ENCODE measurements at places on chromosomes 3 and 15.

DNA sequence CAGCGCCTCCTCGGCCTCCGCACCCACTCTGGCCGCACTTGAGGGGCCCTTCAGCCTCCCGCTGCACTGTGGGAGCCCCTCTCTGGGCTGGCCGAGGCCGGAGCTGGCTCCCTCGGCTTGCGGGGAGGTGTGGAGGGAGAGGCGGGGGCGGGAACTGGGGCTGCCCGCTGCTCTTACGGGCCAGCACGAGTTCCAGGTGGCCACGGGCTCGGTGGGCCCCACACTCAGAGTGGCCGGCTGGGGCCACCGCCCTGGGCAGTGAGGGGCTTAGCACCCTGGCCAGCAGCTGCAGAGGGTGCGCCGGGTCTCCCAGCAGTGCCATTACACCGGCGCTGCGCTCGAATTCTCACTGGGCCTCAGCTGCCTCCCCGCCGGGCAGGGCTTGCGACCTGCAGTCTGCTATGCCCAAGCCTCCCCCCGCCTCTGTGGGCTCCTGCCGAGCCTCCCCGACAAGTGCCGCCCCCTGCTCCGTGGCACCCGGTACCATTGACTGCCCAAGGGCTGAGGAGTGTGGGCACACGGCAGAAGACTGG is 167.1 kb upstream of the PLSCR5 start:
- DNase-seq, result no peak

GRCh38 chr3:99907959-99908544 is 90.4 kb downstream of the CMSS1 start:
- DNase-seq, result no peak

DNA sequence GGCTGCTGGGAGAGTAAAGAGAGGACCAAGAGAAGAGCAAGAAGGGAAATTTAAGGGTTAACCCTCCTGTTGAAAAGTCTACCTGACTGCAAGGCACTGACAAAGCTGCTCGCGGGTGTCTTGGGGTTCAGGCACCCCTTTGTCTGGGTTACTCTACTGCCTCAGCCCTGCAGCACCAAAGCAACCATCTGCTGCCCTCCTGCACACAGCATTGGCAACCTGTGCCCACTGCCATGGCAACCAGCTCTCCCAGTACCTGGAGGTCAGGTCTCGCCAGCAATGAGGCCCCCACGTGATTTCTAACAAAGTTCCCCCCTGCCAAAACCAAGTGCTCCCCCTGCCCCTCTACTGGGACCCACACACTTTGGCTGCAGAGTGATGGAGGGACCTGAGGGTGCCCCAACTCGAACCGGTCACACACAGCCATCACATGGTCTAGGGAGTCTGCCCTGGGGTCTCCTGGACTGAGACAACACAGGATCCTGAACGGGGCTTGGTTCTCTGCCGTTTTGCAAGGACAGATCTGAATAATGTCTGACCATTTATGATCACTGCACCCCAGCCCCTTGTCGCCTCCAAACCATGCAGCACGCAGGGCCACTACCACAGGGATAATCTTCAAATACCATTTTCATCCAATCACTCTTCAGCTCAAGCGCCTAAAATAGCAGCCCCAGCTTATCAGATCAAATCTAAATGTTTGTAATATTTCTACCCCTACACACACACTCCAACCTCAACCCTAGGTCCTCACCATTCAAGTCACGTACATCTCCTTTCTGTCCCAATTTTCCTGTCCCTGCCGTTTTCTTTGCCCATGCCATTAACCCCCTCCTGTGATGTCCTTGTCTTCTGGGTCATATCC is 50.7 kb downstream of the ADCY5 start:
- DNase-seq, result no peak

GRCh38 chr3:138401834-138402233 is 32.6 kb upstream of the ESYT3 start:
- no peak for DNase-seq

GRCh38 chr3:171001957-171002694 is 24.4 kb downstream of the SLC2A2 start:
- DNase-seq, result no peak

GRCh38 chr3:1348547-1348946 is 255.7 kb downstream of the CNTN6 start:
- DNase-seq, result no peak

DNA sequence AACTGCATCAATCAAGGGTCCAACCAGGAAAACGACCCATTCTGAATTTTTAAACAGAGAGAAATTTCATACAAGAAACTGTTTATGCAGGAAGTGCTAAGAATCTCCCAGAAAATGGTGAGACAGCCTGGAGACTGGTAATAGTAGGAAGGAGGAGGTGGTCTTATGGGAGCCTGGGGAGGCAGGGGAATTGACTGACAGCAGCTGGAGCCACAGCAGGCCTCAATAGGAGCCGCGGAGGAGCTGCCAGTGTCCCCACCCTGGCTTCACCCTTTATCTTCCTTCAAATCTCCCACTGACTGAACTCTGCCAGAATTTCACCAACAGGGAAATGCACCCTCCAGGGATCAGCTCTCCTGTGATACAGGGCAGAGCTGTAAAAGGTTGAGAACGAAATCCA is 7.5 kb upstream of the C3orf80 start:
- DNase-seq, result no peak

- DNase-seq, result no peak
Measured at GRCh38 chr15:64048781-64049460, 2.6 kb upstream of the DAPK2 start.

GRCh38 chr15:58453931-58454793 is 22.4 kb downstream of the LIPC start:
- DNase-seq, result no peak

GRCh38 chr3:197355713-197356112 is 57.3 kb upstream of the DLG1 start:
- DNase-seq, result no peak

DNA sequence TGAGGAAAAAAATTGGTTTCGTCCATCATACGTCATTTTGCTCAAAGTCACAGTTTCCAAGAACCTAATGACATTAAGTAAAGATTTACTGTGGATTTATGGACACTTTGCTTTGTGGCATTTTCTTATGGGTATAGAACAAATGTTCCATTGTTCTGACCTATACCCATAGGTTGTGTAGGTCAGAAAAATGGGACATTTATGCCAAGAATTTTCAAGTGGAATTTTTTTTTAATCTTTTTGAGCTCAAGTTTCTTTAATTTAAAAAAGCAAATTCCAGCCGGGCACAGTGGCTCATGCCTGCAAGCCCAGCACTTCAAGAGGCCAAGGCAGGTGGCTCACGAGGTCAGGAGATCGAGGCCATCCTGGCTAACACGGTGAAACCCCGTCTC is 187.5 kb upstream of the TPM1 start:
- DNase-seq, result no peak

DNA sequence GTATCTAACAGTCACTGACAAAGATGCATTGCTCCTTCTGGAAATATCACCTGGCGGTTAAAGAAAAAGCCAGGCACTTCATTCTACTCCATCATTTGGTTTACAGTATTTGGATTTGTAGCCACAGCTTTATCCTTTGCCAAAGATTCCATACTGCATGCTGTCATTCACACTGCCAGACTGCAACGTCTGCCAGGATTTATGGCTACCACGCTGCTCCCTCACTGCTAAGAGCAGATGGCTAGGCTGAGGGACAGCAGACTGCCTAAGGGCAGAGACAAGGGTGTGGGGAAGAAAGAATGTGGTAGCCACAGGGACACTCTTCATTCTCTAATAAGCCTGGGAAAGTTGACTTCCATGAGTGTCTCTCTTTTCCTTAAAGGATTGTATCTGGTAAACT is 1047.0 kb downstream of the TUSC7 start:
- DNase-seq, result no peak

DNA sequence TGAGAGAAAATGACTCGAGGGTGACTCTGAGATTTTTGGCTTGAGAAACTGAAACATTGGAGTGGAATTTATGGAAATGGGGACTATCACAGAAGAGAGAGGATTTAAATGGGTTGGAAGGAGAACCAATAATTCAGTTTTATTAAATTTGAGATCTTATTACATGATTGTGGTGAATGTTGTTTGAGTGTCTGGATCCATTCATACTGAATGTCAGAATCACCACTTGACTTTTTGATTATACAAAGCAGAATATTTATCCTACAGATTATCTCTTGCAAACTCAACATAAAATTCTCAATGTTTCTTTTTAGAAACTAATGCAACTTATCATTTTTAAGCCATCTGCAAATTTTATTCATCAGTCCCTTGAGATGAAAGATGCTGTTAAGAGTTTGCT is 332.8 kb downstream of the CNTN3 start:
- DNase-seq, result no peak

- DNase-seq, result no peak
Measured at GRCh38 chr15:41917767-41918430, 24.0 kb upstream of the SPTBN5 start.

DNA sequence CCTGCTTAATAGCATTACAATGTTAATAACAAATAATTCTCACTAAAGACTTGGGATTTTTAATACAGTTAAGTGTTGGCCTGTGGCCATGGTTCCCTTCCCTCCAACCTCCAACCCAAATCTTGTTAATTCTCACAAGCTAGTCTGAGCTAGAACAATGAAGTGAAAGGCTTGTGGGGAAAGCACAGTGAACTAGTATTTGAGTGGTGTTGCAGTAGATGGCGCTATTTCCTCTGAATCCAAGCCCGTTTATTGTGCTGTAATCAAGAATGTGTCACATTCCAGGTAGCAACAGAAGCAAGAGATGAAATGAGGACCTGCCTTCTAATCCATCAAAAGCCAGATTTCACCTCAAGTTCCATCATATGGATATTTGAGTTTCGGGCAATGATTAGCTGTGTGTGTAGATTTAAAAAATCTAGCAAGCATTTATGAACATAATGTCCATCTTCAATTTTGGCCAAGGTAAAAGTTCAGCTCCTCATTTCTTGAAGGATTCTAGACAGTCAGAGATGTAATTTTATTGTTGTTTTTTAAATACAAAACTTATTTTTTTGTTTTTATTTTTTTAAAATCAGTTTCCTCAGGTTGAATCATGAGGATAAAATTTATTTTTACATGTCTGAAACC is 160.7 kb downstream of the SQOR start:
- DNase-seq, result no peak

DNA sequence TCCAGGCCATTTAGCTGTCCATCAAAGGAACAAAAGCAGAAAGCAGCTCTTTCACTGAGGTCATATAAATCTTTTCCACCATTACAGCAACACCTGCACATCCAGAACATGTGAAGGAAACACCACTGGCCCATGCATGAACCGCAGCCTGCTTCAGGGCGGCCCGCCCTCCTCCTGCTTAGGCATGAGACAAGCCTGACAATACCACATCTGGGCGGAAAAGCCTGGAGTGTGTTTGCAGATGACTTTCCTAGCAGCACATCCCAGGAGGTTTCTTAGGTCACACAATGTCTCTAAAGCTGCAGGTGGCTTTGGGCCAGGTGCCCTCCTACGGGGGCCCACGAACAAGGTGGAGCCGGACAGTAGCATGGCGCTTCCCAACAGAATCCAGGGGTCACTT is 19.6 kb downstream of the CYFIP1 start:
- DNase-seq, result no peak

DNA sequence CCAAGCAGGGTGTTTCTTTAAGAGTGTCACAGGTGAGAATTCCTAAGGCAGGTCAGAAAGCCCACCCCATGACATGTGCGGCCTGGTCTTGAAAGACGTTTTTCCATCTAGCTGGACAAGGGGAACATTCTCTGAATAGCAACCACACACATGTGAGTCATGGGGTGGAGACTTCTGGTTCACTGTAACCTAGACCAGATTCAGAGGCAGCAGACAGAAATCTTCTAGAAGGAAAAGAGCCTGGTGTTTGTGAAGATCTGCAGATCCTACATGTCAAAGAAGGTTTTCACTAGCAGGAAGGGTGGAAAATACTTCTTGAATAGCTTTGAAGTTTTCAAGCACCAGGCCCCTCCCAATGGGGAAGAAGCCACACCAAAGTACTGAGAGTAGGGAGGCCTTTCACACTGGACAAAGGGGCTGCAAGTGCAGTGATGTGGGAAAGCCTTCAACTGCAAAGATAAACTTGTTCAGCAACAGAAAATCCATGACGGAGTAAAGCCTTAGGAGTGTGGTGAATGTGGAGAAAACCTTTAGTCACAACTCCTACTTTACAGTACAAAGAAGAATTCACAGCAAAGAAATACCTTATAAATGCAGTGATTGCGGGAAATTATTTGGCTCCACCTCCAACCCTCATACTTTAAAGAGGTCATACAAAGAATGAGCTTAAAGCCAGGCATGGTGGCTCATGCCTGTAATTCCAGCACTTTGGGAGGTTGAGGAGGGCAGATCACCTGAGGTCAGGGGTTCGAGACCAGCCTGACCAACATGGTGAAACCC is 17.6 kb downstream of the ADAM10 start:
- DNase-seq, result no peak

DNA sequence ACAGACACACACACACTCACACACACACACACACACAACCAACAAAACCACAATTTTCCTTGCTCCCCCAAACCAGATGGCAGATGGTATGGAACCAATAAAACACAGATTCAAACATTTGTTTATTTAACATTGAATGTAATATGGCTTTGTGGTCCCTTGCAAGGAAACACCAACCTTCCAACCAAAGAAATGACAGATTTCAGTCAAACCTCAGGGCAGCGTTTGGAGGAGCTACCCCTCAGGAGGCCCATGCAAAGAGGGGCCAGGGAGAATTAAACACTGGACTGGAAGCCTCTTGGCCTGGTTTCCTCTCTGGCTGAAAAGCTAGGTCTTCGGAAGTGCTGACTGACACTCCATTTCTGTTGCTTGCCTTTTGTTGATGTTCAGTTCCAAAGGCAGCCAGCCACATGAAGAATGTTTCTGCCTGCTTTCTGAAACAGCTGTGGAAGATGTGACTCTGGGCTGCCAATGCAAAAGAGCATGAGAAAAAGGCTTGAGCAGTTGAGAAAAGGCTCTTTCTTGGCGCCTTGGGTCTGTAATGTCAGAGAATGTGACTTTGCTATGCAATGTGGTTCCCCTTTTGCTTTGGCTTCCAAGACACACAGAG is 296.1 kb downstream of the RPLP1 start:
- no peak for DNase-seq

DNA sequence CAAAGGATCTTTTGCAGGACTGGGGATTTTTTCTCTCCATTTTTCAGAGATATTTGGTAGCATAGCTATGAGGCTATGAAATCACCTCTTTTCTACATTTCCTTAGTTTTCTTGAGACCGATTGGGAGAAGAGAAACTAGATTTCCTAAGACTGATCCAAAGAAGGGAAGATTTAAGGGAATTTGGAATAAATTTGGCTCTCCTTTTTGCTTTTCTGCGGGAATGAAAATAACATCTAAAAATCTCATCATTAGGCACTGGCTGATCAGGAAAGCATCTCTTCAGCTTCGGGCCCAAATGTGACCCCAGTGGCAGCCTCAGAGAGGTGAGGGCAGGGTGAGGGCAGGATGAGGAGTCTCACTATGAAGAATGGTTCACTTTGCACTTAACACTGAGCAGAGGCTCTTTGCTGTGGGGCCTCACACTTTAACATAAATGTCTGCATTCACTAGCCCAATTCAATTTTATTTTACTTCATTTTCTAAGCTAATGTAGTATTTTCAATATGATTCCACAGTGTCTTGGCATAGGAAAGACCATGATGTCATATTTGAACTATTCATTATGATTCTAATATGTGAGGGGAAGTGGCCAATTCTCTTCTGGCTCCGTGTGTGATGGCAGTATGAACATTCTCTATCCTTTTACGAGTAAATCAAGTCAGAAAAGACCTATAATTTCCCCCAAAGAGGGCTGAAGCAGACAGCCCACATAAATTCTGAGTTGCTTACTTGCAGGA is 193.2 kb downstream of the MEX3B start:
- DNase-seq, result no peak

GRCh38 chr3:94912656-94913055 is 849.8 kb downstream of the NSUN3 start:
- no peak for DNase-seq

Measured in anterior cingulate cortex (tissue), 58 donors.